HCT116 (cell line): ENCODE measurements at places on chromosomes 4 and X. TPM values are rescaled to one million over a fixed set of nuclear protein-coding genes. Genes with fewer than 3 reads are reported as not detected.

GRCh38 chr4:6516762-6517161, 44.3 kb upstream of the PPP2R2C start:
- H3K27me3 ChIP-seq = no peaks in the 10 kb centered on the region
- H3K4me1 ChIP-seq = no peaks in the 10 kb centered on the region
- H3K27ac ChIP-seq = no peak overlapping the region
- no peak overlapping the region for H3K4me3 ChIP-seq
- DNase-seq = no peak

VEGFD gene
- 0.37 TPM for total RNA-seq

MAGEA1 gene
- total RNA-seq = not detected

GRCh38 chr4:90127223-90127705, at the start of gene CCSER1:
CCSER1 (plus strand) TSS chr4:90127394.
- no peaks in the 10 kb centered on the region for H3K36me3 ChIP-seq
- no peaks in the 10 kb centered on the region for H3K27me3 ChIP-seq
- DNase-seq = peak; percentile 61
- peaks cover 2% of the 10 kb centered on the region; the same call in 1 of the 2 replicates for H3K4me1 ChIP-seq

FGFR3 gene
- 31.7 TPM for total RNA-seq

DNA sequence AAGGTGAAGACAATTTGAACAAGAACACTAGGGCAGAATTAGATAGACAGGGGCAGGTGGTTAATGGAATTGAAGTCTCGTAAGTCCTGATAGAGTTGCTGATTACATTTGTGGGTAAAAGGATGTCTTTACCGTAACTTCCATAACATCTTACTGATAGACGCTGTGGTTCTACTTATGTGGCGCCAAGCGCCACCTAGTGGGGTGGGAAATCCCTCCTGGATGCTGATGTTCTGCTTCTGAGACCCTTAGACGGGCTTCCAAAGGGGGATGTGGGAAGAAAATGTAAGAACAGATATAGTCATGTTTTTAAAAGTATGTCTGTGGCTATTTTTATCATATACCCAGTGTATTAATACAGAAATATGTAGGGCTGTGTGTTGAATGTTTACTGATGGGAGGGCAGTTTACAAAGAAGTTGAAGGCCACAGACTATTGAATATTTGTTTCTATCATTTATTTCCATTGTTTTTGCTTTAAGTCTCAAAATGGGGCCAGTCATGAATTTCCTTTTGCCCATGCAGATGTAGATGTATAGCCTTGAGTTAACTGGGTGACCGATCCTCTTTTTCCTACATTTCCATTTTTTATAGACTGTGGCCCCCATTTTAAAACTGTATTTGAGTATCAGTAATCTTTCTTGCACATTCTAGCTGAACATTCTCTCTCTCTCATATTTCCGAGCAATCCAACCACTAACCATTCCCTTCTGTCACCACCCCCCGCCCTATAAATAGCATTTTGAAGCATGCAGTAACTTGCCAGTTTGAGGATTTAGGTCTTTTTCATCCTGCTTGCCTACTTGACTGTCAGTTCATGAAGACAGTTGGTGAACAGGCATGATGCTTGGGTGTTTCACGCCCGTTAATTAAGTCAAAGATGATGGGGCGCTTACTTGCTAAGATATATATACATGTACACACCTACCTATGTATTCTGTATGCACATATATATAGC, 12.1 kb upstream of the TLR8 start:
- no peaks in the 10 kb centered on the region for H3K36me3 ChIP-seq
- DNase-seq = peak; percentile 21
- H3K4me3 ChIP-seq = no peak overlapping the region
- H3K4me1 ChIP-seq = no peaks in the 10 kb centered on the region
- no peaks in the 10 kb centered on the region for H3K27me3 ChIP-seq
